ENCODE measurements at places on chromosomes 7 and 10. TPM values are rescaled to one million over a fixed set of nuclear protein-coding genes. Genes with fewer than 3 reads are reported as not detected.
A peak's percentile ranks its signal among the peaks of the same experiment; 100 is the strongest.

GRCh38 chr7:89500084-89500483 is 654.2 kb upstream of the STEAP1 start:
- no peak for DNase-seq

Gene ARPC1B
- total RNA-seq, result 229 TPM

Gene CLCN1
- not detected for total RNA-seq

DNA sequence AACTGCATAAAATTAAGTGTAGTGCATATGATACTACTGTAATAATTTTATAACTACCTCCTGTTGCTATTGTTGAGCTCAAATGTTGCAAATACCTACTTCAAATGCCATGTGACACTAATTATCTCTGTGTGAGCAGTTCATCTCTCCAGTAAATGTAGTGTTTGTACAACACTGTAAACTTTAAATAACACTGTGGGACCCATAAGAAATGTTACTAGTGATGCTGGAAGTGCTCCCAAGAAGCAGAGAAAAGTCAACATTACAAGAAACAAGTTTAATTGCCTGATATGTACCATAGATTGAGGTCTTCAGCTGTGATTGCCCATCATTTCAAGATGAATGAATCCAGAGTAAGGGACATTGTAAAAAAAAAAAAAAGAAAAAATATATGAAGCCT is 39.9 kb downstream of the RALA start:
- no peak for DNase-seq

- DNase-seq, result peak; percentile 21
Observed at GRCh38 chr7:48424731-48425130, 253.5 kb downstream of the ABCA13 start.

Gene WDFY4
- 1.2 TPM for total RNA-seq

Gene H2BK1
- not detected for total RNA-seq

Gene TMEM236
- 1.4 TPM for total RNA-seq

DNA sequence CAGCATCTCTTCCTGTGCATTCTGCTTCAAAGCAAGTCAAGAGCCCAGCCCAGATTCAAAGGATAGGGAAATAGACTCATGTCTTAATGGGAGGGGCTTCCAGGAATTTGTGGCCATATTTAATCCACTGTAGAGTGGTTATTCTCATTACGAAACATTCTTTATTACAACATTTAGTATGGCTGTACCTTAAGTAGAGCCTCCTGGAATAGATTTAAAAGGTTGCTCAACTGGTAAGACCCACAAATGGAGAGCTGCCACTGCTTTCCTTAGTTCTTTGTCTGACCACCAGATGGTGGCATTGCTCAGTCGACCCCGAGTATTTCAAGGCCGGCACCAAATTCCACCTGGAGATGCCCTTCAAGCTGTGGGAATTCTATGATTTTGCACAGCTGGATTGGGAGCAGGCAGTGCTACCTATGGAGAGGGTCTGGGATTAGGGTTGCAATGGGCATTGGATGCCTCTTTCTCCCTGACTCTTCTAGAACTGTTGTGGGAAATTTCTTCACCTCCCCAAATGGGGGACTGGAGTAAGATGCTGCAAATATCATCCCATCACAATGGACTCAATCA is 102.2 kb downstream of the RBM20 start:
- peak; percentile 71 for DNase-seq

Gene ITPRID1
- 0.45 TPM for total RNA-seq

GRCh38 chr10:37479469-37479868 is 354.1 kb downstream of the ANKRD30A start:
- no peak for DNase-seq

- DNase-seq, result no peak
Observed at GRCh38 chr7:147429961-147430360, 1160.6 kb upstream of the C7orf33 start.
